Suppressor macrophage (primary cell): ENCODE measurements at places on chromosomes 6 and 20.

DNA sequence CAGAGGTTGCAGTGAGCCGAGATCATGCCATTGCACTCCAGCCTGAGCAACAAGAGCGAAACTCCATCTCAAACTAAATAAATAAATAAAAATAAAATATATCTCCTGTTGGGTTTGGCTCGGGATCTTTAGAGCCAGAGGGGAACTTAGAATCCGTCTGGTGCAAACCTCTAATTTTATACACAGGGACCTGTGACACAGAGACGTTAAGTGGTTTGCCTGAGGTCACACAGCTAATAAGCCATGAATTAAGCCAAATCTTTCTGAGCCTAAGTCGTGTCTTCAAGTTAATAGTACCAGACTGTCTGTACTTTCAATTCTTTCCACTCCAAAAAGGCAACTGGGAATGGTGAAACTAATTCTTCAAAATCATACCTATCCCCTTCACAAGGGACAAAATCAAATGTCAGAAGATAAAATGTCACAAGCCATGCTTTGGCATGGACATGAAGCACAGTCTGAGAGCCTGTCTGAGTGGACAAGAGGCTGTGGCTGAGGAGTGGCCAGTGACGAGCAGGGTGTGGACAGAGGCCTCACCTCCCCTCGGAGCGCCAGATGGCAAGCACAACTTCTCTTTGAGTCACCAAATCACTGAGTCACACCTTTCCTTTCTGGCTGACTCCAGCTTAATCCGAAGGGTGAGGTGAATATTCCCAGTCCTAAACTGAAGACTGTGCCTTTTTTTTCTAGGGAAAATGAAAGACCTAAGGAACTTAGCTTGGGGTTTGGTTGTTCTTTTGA, 177.4 kb downstream of the TFAP2A start:
- DNase-seq, result no peak

DNA sequence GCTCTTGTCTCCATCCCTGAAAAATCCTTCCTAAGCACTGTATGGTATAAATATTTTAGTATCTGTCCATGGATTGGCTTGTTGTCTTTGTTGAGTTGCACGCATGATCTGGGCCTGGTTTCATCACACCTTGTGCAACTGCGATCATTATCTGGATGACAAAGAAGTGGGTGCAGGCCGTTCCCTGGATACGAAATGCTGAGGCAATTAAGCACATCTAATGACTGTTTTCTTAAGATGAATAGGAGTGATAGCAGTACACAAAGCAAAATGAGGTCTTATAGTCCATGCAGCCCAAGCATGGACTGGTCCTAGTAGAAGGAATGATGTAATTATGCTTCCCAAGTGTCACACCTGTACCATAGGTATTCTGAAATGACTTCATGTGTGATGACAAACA, 47.8 kb downstream of the SLC35D3 start:
- no peak for DNase-seq

DNA sequence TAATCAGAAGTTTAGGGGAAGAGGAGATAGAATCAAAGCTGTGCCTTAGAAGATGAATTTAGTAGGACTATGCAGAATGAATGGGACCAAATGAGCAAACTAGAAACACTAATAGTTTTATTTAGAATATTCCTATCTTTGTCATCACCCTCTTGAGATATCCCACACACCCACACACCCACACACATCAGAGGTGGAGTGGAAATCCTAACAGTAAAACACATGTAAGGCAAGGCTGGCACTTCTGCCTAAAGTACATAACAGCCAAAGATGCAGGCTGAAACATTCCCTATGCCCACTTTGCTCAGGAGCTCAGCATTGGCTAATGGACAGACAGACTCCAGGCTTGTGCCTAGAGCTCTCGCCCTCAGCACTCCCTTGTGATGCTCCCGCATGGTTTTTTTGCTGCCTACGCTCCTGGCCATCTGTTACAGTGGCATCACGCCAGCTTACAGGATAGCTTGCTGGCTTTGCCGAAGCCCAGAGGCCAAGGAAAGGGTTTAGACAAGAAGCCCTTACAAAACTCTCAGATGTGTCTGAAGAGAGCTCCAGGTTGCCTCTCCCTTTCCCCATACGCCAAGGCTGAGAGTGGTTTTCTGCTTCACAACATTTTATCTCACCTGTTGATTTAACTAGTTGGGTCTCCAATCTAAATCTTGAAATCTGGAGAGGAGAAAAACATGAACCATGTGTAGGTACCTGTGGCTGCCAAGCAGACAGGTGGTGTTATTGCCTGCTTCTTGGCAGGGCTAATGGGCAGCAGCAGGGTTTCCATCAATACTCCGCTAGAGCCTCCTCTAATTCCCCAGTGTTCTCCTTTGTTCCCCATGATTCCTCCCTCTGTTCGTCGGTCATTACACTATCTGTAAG, 282.6 kb upstream of the ID4 start:
- DNase-seq, result no peak

DNA sequence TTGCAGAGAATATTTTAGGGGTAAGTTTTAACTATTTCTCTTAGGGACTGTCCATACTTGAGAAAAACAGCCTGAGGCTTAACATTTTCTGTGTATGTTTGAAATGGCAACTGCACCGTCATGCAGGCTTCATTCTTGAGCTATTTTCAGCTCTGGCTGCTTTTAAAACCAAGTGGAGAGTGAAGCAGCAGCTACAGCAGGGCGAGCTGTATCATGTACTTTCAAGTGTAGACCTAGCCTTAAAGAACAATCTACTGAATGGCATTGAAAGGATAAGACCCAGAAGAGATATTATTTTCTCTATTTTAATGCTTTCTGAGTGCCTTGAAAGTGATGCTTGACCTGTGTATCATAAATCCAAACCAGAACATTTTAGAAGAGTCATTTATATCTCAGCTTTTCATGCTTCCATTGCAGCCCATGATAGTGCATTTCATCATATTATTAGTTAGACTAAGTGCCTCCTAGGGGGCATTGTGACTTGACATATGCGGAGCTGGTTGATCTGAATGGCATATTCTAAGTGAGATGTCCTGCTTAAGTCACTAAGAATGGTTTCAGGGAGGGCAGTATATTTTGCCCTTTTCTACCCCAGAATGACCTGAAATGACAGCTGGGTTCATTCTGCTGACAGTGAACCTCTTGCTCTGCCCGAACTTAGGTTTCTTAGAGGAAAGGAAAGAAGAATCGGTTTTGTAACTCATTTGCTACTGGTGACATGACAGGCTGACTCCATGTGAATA, 85.3 kb downstream of the NKAIN2 start:
- DNase-seq, result no peak
